A549 treated with CORT108297 at 1 μM for 4 hours (cell line): ENCODE measurements at places on chromosomes 6 and 20. TPM values are rescaled to one million over a fixed set of nuclear protein-coding genes. Genes with fewer than 3 reads are reported as not detected.

HM13 gene
- 203 to 272 TPM (median 251 TPM) in 5 replicates for total RNA-seq

CALHM4 gene
- 0.16 TPM in 1 of 5 replicates, not detected in the others for total RNA-seq

GJA1 gene
- total RNA-seq, result 60.6 to 85.8 TPM (median 77.1 TPM) in 5 replicates

TRIM31 gene
- total RNA-seq, result 1.0 to 1.8 TPM (median 1.3 TPM) in 5 replicates

PRND gene
- total RNA-seq, result not detected in 5 replicates

BHLHE23 gene
- total RNA-seq, result not detected in 5 replicates
